ENCODE measurements at places on chromosomes 7 and 10.
A peak's percentile ranks its signal among the peaks of the same experiment; 100 is the strongest.

- no peak for DNase-seq
These were observed 410.0 kb upstream of the FOXK1 start for GRCh38 chr7:4272141-4272540.

DNA sequence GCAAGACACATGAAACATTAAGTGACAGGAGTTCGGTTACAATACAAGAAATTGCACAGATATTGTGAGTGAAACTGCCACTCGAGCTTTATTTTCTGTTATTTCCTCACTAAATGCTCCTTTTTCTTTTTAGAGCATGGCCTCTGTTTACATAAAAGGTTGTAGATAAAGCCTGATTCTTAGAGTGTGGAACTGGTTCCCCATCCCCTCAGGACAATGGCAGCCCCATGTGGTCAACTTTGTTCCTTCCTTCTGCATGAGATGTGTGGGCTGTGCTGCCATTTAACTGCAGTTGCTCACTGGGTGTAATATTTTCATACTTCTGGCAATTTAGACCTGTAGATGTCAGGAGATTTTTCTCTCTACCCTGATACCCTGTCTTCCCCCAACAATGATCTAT is 70.2 kb downstream of the LRGUK start:
- DNase-seq, result no peak

- DNase-seq, result no peak
These were observed 74.8 kb upstream of the HDAC9 start for GRCh38 chr7:18420748-18421147.

- peak; percentile 21 for DNase-seq
These were observed 8.1 kb downstream of the TASOR2 start for GRCh38 chr10:5692461-5693358.

DNA sequence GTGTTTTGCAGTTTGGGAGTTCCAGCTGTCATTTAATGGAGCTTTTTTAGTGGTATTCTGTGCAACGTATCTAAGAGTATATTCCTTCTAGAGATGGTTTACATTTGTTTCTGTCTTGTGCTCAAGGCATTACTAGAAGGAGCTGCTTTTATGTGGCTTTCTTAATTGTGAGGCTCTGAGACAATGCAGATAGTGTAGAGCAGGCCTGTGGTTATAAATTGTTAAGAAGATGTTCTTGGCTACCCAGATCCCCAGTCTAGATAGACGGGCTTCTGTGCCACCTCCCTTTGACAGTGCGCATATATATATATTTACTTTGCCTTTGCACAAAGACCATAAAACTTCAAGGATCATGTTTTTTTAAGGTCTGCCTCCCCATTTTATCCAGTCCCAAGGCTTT is 160.8 kb upstream of the PODXL start:
- DNase-seq, result no peak
